ENCODE measurements at places on chromosomes 4 and X. TPM values are rescaled to one million over a fixed set of nuclear protein-coding genes. Genes with fewer than 3 reads are reported as not detected.

NLRP2B gene
- total RNA-seq: not detected

- DNase-seq: no peak
Observed at GRCh38 chrX:15848576-15848975, 6.0 kb downstream of the AP1S2 start.

GRCh38 chr4:5706486-5707290 lies 1.7 kb downstream of the EVC2 start:
- no peak for DNase-seq

GRCh38 chrX:148534291-148534690 lies 33.9 kb downstream of the AFF2 start:
- no peak for DNase-seq

DNA sequence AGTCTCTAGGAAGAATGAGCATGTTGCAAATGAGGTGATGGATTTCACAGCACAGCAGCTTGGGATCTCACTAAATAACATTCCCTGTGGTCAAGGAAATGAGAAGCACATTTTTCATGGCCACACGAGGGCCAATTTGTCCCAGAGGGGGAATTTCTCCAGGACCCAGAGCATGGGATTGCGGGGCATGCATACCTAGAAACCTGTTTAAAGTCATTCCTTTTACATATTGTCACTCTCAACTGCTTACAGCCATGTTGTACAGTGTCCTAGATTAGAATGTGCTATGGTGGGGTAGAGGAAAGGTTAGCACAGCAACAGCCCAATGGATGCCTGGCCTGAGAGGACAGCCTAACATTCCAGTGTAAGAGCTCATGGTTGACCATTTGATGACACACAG lies 37.4 kb upstream of the NLGN4X start:
- no peak for DNase-seq

PRRG1 gene
- total RNA-seq: not detected

GATA1 gene
- total RNA-seq: not detected

DNA sequence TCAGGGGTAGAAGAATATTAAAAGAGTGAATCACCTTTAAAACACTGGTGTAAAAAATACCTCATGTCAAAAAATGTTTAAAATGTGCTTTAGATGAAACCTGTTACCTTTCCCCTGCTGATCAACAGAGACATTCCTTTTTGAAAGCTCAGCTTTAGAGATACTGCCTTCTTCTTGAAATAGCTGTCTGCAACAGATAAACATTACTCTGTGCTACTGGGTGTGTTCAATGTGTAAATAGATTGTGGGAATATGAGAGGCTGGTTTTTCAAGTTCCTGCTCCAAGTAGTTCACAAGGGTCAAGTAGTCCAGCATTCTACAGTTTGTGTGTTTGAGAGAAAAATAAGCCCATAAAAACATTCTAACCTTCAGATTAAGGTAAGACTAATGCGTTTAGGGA lies at the start of gene SYTL5:
Gene SYTL5, plus strand, starts transcription at position 263 of the 400 bp plus-strand sequence. CDS start 27,337 bp downstream, outside the sequence.
- no peak for DNase-seq

GRCh38 chrX:48939524-48940228 lies 17.7 kb downstream of the OTUD5 start:
- peak; percentile 56 for DNase-seq

GAGE12J gene
- total RNA-seq: not detected

Measured in naive thymus-derived CD4-positive, alpha-beta T cell (primary cell).